ENCODE measurements at places on chromosomes 3 and 15.
A peak's percentile ranks its signal among the peaks of the same experiment; 100 is the strongest.

DNA sequence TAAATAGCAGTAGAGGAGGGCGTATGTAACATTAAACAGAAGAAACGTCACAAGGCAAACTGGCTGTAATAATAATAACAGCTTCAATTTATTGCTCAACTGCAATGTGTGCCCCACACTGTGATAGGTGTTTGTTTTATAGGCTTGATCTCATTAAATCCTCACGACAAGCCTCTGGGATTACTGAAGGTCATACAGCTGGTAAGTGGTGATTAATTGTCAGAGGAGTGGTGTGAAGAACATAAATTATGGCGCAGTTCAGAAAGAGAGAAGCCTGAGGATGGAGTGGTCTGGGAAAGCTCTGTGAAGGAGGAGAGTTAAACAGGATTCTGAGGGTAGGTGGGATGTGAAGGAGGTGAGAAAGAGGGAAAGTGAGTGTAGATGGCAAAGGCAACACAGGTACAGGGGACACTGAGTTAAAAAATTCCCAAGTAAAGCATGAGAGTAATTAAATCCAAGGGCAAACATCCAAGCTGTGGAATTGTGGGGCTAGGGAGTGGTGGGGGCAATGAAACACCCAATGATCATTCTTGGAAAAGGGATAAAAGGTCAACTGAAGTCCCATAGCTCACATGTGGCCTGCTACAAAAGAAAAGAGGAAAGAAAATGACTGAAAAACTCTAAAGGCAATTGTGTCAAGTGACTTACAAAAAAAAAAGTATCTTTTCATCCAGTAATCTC, 16.5 kb upstream of the GLCE start:
- DNase-seq: no peak

DNA sequence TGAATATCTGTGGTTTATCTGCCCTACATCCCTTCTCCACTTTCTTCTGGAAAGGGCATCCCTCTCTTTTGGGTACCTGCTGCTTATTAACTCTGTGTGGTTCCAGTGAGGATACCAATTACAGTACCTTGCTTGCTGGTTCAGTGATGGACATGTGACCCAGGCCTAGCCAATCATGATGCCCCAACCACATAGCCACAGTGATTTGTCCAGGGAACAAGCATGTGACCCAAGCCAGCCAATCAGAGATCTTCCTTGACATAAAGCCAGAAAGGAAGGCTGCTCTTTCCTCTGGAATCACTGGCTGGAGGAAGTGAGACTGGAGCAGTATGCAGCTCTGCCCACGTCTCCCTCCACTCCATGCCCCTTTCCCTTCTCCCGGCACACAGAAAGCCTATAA, 10.9 kb upstream of the TMEM158 start:
- no peak for DNase-seq

- no peak for DNase-seq
Observed at GRCh38 chr3:129622226-129622874, 15.9 kb upstream of the PLXND1 start.

DNA sequence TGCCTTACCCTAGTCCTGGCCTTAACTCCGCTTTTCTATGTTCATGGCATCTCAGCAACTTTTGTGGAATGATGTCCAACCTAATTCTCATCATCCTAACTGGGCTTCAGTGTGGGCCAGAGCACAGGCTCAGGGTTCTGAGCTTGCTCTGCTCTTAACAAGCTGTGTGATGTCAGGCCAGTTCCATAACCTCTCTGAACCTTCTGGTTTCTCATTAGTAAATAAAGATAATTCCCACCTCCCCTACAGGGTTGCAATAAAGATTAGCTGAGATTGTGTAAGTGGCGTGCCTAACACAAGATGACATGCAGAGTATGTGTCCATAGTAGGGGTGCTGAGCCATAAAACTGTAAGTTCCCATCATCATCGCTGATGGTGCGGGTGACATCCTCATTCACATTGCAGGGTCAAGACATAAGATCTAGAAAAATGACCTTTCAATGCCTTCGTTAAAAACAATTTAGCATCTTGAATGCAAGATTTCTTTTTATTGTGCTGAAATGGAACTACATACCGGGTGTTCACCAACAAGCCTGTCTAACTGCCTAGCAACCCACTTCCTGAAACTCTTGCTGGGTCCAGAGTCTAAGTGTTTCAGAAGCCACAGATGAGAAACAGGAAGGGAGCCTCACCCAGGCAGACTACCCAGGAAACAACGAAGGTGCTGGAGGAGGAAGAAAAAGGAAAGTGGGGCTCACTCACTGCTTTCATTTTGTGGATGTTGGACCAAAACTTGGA, 36.2 kb downstream of the CDCP1 start:
- DNase-seq: no peak

DNA sequence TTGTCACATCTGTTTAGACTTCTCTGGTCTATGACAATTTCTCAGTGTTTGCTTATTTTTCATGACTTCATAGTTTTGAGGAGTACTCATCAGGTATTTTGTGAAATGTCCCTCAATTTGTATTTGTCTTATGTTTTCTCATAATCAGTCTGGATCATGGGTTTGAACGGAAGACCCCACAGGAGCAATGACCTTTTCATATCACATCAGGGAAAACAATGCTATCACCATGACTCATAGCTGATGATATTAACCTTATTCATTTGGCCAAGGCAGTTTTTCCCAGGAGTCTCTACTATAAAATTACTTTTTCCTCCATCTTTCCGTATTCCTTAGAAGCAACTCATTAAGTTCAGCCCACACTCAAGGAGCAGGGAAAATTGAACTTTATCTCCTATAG, 32.7 kb downstream of the AADACL2 start:
- no peak for DNase-seq

DNA sequence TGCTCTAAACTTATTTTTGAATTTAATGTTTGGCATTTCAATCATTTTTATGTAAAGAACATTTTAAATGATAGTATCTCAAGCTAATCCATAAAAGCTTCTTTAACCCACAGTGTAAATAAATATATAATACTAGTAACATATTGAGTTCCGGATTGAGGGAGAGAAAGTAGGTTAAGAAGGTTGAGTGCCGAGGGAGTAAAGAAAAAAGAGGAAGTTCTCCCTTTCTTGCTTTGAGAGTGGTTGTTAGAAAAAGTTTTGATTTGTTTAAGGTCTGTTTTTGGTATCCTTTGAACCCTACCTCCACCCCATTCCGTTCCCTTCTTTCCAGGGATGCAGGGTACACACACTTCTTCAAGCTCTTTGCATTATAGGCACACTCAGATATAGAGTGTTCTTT, 130.8 kb downstream of the VPS8 start:
- DNase-seq: peak; percentile 10

- peak; percentile 26 for DNase-seq
Observed at GRCh38 chr3:122101646-122102045, 46.5 kb downstream of the CD86 start.

- DNase-seq: no peak
Observed at GRCh38 chr3:108130701-108131474, 40.1 kb upstream of the CD47 start.

DNA sequence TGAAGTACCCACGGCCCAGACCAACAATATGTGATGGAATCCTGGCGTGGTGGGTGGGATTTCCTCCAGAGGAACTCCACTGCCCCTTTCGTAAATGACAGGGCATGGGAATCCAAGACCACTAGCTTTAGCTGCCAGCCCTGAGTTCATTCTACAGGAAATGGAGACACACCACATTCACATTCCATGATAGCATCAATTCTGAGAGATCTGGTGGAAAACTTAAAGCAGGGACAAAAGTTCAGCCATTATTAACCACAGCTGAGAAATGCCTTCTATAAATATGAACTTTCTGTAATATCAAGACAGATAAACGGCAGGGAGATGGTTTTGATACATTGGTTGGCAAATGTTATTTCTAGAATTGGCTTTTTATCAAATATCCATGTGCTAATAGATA, 98.2 kb downstream of the FBN1 start:
- no peak for DNase-seq

- no peak for DNase-seq
Observed at GRCh38 chr3:4856986-4857385, 122.3 kb upstream of the BHLHE40 start.

- no peak for DNase-seq
Observed at GRCh38 chr3:139377378-139377777, 12.1 kb downstream of the COPB2 start.

DNA sequence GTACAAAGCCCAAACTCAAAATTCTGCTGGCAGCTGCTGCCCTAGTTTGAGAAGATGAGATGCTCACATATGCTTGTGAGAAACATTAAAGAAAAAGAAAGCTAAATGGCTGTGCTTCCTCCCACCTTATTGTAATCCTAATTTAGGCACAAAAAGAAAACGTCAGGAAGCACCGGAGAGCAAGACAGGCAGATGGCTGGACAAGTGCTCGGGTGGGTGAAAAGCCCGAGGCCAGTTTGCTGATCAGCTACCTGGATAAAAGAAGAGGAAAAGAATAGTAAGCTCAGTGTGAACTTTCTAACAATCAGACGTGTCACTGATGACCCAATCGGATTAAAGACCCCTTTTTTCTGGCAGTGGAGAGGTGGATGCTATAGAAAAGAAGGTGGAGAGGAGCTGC, 368.0 kb upstream of the ATP10A start:
- no peak for DNase-seq

DNA sequence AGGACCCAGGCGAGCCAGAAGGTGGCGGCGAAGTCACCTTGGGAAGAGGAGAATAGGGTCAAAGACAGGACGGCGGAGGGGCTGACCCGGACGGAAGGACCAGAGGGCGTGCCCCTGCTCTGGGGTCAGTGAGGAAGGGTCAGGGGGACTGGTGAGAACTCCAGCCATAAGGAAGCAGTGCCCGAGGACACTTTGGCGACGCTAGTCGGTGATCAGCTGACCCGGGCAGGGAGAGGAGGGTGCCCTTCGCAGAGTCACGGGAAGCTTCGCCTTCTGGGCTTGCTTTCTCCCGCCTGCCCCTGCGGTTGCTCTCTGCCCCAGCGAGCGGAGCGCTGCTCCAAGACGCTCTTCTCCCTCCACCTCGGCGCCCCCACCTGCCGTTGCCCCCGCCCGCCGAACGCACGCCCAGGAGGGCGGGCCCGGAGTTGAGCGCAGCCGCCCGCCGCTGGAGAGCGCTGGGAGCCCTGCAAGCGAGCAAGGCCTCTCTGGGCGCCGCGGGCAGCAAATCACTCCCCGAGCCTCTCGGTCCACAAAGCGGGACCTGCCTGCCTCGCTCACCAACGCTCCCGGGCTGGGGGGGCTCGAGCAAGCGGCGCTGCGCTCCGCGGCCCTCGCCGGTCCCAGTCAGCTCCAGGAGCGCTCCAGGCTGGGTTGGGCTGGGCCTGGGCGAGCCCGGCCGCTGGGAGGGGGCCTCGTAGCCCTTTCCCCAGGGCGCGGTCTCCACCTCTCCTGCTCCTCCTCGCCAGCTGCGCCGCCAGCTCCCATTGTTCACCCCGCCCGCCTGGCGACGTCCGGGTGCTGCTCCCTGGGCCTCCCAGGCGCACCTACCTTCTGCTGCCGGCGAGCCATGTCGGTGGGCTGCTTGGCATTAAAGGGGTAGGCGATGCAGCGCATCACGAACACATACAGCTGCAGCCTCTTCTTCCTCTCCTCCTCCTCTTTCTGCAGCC, 1.2 kb downstream of the CADPS start:
- peak; percentile 16 for DNase-seq

DNA sequence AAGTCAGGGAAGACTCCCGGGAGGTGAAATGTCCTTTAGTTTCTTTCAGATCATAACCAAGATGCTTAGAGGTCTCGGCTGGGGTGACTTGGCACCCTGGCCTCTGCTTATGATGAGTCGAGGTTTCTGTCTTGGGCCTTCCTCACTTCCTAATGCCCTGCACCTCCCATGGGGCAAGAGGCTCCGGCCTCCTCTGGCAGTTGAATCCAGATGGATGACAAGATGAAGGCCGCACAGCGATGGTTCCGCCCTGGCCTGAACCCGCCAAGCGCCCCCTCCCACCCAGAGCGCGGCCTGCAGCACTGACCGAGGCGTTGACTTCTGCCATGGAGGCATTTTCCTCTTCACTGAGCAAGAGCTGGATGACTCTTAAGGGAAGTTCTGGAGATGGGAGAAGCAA, 31.3 kb downstream of the MUC20 start:
- DNase-seq: no peak

GRCh38 chr3:58164906-58165821, 45.6 kb downstream of the DNASE1L3 start:
- no peak for DNase-seq

GRCh38 chr3:159418571-159419526, 569.8 kb upstream of the IL12A start:
- no peak for DNase-seq

GRCh38 chr3:6799264-6799915, 61.5 kb upstream of the GRM7 start:
- DNase-seq: peak; percentile 30

Measured in GM13976 (cell line).